ENCODE measurements at places on chromosomes 6 and 20.
A peak's percentile ranks its signal among the peaks of the same experiment; 100 is the strongest.

DNA sequence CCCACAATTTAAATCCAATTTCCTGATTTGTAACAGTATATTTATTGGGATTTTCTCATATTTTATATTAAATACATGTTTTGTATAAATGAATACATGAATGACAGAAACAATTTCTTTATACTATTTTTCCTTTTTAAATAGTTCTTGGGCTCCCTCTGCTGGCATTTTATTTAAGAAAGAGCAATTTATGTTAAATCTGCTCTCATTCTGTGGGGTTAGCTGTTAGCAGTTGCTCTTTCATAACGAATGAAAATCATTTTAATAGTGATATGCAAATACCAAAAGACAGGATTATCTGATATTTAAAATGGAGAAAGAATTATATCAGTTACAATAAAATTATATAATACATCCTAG is 118.3 kb downstream of the RALGAPA2 start:
- peak; percentile 21 for DNase-seq

- no peak for DNase-seq
Observed at GRCh38 chr6:124995131-124995530, 32.9 kb downstream of the RNF217 start.

DNA sequence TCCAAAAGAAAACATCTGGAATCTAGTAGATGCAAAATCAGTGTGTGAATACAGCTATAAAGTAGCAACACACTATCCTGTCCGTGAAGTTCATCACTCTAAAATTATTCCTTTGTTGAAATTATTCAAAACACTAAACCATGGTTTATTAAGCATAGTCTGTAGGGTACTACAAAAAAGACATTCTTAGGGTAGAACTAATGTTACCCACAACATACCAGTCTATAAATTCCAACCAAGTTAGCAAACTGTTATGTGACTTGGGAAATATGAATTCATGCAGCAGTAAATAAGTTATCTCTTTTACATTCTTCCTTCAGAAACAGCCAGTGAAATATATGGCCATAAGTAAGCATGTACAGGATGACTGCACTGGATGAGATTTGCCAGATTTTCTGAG is 580.3 kb upstream of the ADGRB3 start:
- no peak for DNase-seq

DNA sequence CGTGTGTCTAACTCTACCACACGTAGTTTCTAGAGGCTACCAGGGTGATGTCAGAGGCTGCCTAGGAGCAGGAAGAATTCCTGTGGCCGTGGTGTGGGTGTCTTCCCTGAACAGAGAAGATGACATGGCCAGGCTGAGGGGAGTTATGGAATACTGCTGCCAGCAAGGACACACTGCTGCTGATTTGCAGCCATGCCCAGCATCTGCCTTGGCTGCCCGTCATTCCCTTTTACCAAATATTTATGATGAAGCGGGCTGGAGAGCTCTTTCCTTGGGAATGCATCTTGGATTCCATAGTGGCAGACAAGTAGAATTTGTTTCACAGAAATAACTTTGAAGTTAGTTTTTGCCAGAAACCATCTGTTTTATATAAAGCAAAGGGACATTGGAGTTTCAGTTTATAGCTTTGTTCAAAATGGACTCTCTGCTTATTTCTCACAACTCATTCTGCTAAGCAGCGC is 80.8 kb upstream of the VSTM2L start:
- no peak for DNase-seq

DNA sequence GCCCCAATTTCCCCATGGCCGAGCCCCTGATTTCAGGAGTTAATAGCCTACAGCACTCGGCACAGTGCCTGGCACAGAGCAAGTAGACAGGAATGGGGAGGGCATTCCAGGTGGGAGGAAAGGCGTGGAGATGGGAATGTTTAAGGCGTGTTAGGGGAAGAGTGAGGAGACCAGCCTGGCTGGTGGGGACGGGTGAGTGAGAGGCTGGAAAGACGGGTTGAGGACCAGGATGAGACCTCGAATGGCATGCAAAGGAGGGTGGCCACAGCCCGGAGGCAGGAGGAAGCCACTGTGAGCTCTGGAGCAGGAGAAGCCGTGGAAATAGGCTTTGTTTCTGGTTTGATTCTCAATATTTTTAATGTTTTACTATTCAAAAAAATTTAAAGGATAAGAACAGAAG is 49.5 kb downstream of the CEBPB start:
- no peak for DNase-seq

Measured in KBM-7 (cell line).